Left ventricle myocardium inferior (tissue), 1 donor: ENCODE measurements at places on chromosomes 1 and 21. TPM values are rescaled to one million over a fixed set of nuclear protein-coding genes. Genes with fewer than 3 reads are reported as not detected.

DNA sequence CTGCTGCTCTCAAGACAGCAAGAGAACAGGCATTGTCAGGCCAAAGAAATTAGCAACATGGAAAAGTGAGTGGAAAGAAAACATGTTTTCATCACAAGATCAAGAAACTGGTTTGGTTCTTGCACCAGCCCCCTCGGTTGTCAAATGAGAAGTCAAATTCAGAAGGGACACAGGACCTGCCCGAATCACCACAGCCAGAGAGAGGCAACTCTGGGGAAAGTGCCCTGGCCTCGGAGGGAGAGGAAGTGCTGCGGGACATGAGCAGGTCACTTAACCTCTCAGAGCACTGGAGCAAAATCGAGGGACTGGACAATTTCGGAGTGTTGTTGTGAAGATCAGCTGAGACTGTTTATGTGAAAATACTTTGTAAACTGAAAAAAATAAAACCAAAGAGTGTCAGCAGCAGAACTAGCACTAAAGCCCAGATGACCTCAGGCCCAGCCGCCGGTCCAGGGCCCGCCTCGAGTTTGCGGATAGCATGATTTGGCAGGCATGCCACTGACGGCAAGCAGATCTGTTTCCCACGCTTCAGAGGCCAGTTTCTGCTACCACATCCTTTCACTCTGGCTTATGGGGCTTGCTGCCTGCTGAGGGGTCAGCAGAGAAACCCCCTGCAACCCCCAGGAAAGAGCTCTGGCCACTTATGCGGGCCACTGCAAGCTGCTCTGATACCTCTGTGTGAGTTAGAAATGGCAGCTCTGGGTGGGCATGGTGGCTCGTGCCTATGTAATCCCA is 32.1 kb downstream of the CD247 start:
- peak; percentile 26 for DNase-seq

DNA sequence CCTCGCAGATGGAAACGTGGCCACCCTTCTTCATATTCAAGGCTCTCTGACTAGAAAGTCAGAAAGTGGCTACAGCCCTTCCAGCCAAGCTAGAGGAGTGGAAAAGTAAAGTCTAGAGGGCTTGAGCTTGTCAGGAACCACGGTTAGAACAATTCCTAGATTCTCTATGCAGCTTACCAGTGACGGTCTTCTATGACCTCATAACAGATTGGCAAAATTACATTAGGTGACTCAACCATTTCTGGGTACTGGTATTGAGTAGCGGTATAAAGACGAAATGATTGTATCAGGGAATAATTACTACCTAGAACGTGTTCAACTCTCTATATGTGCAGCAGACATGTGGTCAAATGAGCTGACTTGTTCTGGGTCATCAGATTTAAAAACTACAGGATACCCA is 155.0 kb upstream of the RUNX1 start:
- no peak for DNase-seq

Gene FMO1
- 0.49 TPM for total RNA-seq

Gene KPRP
- total RNA-seq = not detected

Gene FOXO6
- total RNA-seq = 2.1 TPM

DNA sequence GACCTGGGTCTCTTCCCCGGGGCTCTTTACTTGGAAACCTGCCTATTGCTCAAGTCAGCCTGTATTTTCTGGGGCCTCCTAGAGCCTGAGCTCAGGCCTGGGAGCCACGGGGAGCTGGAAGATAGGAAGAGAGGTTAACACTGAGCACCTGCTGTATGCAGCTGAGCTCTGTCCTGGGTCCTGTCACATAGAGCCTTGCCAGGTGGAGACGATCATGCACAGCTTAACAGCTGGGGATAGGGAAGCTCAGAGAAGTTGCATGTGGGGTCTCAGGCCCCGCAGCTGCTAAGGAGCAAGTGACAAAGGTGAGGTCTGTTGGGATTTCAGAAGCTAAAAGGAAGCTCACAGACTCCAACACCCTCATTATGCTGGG is 127.4 kb upstream of the TMEM51 start:
- DNase-seq = no peak

- no peak for DNase-seq
Measured at GRCh38 chr1:22289307-22289995, 146.6 kb upstream of the WNT4 start.

Gene LMNA
- total RNA-seq = 236 TPM

- DNase-seq = no peak
Measured at GRCh38 chr1:234922987-234923386, 205.7 kb downstream of the TOMM20 start.

DNA sequence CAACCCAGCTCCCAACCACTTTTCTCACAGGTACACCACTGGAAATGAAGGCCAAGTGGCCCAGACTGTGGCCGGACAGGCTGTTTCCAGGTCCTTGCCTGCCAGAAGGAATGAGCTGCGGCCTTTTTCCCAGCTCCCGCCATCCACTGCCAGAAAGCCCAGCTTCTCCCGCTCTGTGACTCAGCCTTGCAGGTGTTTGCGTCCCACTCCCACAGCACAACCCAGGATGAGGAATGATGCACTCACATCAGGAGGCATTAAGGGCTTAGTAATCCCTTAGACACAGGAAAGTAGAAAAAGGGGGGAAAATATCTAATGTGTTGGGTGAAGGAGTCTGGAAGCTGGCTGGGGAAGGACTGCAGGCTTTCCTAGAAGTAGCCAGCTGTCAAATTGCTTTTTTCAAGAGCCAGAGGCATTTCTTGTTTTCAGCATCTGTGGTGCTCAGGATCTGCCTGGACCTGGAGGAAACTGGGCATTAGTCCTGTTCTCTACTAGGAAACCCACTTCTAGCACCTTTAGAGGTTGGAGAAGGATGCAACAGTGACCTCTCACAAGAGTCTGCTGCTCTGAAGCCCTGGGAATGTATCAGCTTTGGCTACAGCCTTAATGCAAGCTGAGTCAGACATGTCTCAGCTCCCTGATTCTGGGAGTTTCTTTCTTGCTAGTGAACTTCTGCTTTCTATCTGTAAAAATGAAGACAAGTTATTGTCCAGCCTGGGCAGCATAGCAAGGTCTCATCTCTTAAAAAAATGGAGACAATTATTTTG is 13.2 kb upstream of the MAP1LC3C start:
- no peak for DNase-seq

Gene ETV3L
- total RNA-seq = not detected

GRCh38 chr21:27647921-27648320 is 681.0 kb upstream of the ADAMTS5 start:
- no peak for DNase-seq

Gene IFNGR2
- 34.6 TPM for total RNA-seq

GRCh38 chr1:23751815-23752200 is 8.5 kb downstream of the ELOA start:
- DNase-seq = no peak

Gene RHBDL2
- total RNA-seq = not detected

- DNase-seq = peak; percentile 18
Measured at GRCh38 chr1:23639460-23640095, 52.0 kb upstream of the RPL11 start.

DNA sequence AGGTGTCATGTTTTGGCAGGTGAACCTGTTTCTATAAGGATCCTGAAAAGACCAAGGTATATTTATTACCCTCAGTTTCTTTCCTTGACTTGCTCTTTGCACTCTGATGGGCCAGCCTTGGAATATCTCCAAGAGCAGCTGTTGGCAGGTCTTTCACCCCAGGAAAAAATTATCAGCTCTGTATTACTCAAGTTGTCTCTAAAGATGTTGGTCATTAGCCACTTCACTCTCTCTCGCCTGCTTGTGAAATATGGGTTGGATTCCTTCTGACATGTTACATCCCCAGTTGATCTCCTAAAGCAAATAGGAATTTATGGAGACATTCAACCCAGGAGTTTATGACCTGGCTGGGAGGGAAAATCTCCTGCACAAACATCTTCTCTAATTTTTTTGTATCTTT is 85.9 kb downstream of the KCNJ15 start:
- no peak for DNase-seq

Gene HPCA
- not detected for total RNA-seq

Gene CLK2
- 18.1 TPM for total RNA-seq
